ENCODE measurements at places on chromosomes 4 and X.

GRCh38 chr4:4854649-4855295 is 4.7 kb upstream of the MSX1 start:
- DNase-seq: no peak

GRCh38 chr4:139443661-139444060 is 10.3 kb upstream of the RAB33B start:
- no peak for DNase-seq

DNA sequence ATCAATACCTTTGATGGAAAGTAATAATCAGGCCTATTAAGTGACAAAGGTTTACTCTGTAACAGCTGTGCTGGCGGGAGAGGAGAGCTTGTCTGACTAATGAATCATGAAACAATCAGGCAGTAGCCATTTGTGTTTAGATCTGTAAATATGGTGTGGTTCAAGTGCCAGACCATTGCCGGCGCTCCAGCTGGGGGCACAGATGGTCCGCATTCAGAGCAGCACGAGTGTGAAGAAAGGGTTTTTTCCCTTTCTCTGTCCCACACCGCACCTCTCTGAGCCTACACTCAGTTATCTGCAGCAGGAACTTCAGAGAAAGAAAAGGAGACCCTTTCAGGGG is 111.3 kb upstream of the PAQR3 start:
- DNase-seq: no peak

GRCh38 chrX:72554448-72555140 is 18.0 kb downstream of the HDAC8 start:
- DNase-seq: no peak

GRCh38 chrX:18886005-18886343 is 97.9 kb downstream of the PHKA2 start:
- DNase-seq: no peak
